ENCODE measurements at places on chromosomes 1 and 21.

DNA sequence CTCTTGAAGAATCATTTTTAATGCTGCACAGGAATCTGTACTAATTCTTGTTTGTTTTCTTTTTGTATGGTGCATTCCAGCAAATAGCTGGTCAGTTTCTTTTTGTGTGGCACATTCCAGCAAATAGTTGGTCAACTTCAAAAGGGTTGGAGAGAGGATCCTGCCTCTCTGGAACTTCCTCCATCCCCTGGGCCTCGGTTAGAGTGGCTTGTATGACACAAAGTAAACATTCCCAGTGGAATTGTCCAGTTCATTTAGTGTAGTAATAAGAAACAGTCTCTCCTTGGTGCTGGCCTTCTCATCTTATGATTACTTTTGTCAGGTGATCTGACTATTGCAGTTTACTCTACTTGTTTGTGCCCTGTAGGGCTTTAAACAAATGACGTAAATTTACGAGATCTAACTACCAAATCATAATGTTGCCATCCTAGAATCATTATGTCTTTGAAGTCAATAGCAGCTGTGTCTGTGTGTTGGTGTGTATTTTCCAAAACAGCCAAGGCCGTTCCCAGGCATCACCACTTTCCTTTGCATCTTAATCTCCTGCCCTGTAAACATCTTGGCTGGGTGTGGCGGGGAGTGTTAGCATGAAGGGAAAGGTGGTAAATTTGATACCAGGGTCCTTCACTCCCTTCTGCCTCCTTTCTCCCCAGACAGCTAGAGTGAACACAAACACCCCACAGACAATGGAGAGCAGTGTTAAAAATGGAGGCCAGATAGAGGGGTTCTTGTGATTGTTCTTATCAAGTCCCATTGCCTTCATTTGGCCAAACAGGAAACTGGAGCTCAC lies 77.9 kb downstream of the CDC7 start:
- no peak for DNase-seq

- no peak for DNase-seq
Measured at GRCh38 chr1:222790115-222790514, 24.7 kb upstream of the DISP1 start.

DNA sequence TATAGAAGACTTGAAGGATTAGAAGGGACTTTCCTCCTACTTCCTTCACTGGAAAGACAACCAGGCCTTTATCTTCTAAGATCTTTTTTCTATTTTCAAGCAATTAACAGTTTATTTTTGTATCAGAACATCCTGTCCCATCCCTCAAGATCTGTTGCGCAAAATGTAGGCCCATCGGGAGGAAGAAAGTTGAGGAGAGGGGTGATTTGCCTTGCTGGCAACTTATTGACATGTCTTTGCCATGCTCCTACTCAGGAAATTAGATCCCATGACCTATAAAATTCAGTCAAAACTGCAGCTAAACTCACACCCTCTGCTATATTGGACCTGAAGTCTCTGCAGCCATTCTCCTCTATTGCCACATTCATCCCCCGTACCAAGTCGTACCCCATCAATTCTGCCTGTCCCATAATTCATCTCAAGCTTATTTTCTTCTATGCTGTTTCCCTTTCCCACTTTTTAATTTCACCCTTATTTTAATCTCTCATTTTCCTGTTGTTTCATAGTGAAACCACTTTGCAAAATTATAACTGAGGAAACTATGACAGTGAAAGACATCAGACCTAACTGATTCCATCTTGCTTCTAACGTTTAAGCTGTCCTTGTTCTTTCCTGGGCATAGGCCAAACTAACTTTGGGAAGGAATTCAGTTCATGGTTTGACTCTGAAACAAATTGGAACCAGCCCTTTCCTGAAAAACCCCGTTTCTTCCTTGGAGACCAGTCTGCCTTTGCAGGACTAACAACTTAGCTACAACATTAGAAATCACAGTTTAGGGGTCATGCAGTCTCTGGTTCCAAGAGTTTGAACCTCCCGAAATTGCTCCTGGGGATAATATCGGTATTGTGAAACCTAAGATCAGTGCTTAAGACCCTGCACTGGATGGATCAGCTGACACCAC lies 195.7 kb upstream of the PTBP2 start:
- no peak for DNase-seq

- no peak for DNase-seq
Measured at GRCh38 chr1:245332085-245332484, 177.3 kb downstream of the KIF26B start.

- peak; percentile 90 for DNase-seq
Measured at GRCh38 chr1:165630629-165631341, at the start of gene MGST3. TSS of gene MGST3 (plus strand) at chr1:165631234. CDS start at chr1:165649848, 18,614 bp downstream.

DNA sequence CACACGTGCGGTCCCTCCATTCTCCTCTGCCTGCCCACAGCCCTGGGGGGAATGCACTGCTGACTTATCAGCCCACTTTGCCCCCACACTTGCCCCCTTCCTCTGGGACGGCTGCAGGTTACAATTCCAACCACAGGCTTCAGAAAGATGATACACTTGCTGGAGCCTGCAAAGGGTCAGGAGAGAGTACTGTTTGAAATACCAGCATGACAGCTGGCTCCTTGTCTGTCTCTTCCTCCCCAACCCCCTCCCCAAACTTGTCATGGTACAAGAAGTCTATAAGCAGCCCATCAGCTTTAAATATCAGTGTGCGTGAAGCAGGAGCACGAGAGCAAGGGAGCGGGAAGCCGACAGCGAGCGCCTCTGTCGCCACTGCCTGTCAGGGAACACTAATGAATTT lies 62.4 kb downstream of the ERI3 start:
- no peak for DNase-seq

- DNase-seq, result no peak
Measured at GRCh38 chr21:40272037-40272436, 404.8 kb downstream of the PCP4 start.

GRCh38 chr1:41663671-41664400 lies 179.4 kb upstream of the EDN2 start:
- DNase-seq, result no peak

DNA sequence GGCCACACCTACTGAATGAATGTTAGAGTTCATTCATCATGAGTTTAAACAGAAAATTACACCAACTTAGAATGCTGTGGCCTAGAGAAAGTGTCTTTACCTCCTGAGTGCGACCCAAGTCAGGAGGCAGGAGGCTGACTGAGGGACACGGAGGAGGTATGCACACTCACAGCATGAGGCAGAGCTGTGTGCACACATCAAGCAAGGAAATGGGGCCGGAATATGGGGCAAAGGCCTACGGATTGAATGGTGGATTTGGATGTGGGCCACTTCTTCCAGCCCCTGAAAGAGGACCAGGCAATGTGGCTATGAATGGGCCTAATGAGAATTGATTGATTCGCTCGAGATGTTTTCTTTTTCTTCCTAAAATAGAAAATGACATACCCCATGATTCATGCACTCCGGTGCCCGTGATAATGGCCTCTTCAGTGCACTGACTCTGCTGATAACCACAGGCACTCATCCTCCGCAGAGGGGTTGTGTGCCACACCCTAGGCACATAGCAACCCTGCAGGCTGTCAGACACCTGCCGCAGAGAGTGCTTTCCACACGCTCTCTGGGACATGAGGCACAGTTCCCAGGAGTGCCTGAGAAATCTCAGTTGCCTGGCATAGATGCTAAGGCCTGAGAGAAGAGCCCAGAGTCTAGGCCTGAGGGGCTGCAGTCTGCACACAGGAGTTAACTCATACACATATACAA lies 155.5 kb downstream of the GLUL start:
- no peak for DNase-seq

- no peak for DNase-seq
Measured at GRCh38 chr1:185840880-185841279, 106.7 kb downstream of the HMCN1 start.

GRCh38 chr21:40706176-40706575 lies 140.8 kb downstream of the DSCAM start:
- DNase-seq, result no peak

- DNase-seq, result no peak
Measured at GRCh38 chr1:217138173-217138765, 415.0 kb upstream of the ESRRG start.

DNA sequence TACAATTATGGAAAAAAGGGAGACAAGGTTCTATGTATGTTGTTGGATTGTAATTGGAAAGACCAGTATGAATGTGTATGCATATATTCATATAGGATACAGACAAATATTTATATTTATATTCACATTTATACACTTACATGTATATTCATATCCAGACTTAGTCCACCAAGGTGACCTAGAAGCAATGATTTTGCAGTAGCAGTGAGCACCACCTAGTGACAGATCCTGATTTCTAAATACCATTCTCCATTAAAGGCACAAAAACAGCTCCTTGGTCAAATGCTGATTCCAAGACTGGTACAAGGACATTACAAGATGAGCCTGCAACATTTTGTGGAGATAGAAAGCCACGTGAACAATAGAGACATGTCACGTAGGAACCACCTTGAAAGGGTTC lies 153.4 kb downstream of the SDCCAG8 start:
- DNase-seq, result no peak

GRCh38 chr1:30818568-30819243 lies 61.1 kb upstream of the LAPTM5 start:
- DNase-seq, result no peak
